ENCODE measurements at places on chromosomes 11 and 22. TPM values are rescaled to one million over a fixed set of nuclear protein-coding genes. Genes with fewer than 3 reads are reported as not detected.

Gene LAMTOR1
- 128 TPM for total RNA-seq

DNA sequence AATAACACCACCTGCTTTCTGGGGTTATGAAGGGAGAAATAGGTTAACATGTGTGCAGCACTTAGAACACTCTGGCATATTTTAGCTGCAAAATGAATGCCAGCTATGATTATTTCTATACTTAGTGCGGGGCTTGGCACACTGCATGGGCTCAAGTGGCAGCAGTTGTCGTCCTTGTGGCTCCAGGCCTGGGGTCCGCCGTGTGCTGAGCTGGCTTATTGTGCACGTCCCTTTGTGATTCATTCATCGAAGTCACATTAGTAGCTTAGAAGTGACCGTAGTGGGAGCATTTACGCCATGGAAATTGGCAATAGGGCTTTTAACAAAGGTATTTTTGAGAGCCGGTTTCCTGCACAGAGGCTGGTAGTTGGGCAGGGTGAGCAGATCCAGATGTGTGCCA lies 4.2 kb downstream of the RASD2 start:
- no peak overlapping the region for H3K4me3 ChIP-seq
- no peak overlapping the region for H3K27ac ChIP-seq
- H3K36me3 ChIP-seq: no peaks in the 10 kb centered on the region
- H3K27me3 ChIP-seq: no peaks in the 10 kb centered on the region
- no peaks in the 10 kb centered on the region for H3K4me1 ChIP-seq

DNA sequence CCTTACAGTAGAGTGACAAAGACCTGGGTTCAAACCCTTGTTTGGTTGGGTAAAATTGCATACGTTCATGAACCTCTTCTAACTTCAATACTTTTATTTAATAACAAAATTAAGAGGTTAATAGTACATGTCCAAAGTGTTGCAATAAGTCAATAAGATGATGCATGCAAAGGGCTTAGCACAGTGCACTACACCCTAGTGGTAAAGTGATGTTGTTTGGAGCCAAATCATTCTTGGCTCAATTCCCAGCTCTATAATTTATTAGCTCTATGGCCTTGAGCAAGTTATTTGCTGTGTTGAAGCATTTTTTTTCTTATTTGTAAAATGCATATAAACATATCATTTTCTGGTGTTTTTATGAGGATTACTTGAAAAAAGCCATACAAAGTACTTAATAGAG lies 945.3 kb downstream of the LRRC4C start:
- no peaks in the 10 kb centered on the region for H3K27me3 ChIP-seq
- H3K4me1 ChIP-seq: no peaks in the 10 kb centered on the region
- no peaks in the 10 kb centered on the region for H3K36me3 ChIP-seq
- no peak overlapping the region for H3K27ac ChIP-seq

- H3K27ac ChIP-seq: no peak overlapping the region
- H3K36me3 ChIP-seq: no peaks in the 10 kb centered on the region
Observed at GRCh38 chr11:119324189-119324588, 7.3 kb upstream of the MCAM start.

Gene KRTAP5-2
- total RNA-seq: not detected

Gene HEPHL1
- total RNA-seq: 0.09 TPM

Gene SF3A1
- total RNA-seq: 134 TPM

Gene TSGA10IP
- 0.68 TPM for total RNA-seq

Gene GAL3ST3
- 4.3 TPM for total RNA-seq

Gene FADS2
- total RNA-seq: 213 TPM
